ENCODE measurements at places on chromosomes 1 and 21.

GRCh38 chr1:113937146-113937545 lies 8.0 kb downstream of the HIPK1 start:
- no peak for DNase-seq

DNA sequence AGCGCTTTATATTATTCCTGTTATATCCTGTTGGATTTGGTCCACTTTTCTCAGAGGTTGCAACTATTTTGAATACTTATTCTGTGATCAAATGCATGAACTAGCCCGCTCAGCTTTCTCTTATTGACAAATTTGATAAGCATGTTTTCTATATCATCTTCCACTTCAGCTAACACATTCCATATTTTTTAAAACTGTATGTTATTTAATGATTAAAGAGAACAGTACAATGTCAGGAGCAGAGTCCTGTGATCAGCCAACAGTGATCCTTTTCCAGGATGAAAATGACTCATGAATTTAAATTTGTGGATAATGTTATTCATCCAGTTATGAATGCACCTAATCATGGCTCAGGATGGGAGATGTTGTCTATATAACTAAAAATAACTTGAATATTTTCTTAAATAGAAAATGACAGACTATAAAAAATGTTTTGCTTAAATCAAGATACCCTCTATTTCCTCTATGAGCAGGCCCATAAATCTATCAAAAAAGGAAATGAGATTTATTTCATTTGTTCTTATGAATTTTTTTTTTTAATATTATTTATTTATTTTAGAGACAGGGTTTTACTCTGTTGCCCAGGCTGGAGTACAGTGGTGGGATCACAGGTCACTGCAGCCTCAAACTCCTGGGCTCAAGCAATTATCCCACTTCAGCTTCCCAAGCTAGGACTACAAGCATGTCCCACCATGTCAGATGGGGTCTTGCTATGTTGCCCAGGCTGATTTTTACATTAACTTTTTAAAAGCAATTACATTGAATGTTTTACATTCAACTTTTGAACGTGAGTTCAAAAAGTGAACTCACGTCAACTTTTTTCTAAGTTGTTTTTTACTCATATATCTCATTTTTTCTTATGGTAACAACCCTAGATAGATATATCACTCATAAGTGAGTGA lies 12.5 kb downstream of the BPNT1 start:
- no peak for DNase-seq

DNA sequence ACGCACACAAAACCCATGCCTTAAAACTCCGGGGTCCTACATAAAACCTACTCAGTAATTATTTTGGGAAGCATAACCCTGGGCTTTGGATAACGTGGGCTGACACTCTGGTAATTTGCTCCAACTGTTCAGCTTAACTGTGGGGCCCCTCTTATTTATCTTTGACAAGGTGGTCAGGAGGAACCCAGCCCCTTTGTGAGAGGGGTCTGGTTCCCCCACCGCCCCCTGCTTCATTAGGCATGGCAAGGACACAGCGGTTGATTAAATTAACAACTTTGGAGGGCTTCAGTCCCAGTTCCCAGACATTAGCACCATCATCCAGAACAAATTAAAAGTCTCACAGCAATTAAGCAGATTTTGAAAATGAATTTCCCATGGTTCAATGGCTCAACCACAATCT lies 14.7 kb downstream of the WLS start:
- no peak for DNase-seq

DNA sequence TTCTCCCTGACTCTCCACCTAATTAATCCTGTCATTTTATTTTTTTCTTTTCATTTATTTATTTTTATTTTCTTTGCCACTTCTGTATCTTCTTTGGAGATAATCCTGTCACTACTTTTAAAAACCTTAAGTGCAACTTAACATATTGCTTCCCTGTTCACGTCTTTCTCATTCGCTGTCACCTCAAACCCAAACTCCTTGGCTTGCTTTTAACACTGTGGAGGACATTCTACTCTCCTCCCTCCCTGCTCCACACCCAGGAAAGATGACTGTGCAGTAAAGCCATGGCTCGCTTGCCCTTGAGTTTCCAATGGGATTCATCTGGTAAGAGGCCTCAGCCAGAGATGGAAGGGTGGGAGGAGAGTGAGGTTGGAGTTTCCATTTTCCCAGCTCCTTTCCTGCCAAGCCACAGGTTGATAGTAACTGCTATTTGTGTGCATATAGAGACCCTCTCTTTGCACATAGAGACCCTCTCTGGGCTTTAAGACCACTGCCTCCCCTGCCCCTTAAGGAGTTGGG lies 6.4 kb upstream of the BRWD1 start:
- no peak for DNase-seq

DNA sequence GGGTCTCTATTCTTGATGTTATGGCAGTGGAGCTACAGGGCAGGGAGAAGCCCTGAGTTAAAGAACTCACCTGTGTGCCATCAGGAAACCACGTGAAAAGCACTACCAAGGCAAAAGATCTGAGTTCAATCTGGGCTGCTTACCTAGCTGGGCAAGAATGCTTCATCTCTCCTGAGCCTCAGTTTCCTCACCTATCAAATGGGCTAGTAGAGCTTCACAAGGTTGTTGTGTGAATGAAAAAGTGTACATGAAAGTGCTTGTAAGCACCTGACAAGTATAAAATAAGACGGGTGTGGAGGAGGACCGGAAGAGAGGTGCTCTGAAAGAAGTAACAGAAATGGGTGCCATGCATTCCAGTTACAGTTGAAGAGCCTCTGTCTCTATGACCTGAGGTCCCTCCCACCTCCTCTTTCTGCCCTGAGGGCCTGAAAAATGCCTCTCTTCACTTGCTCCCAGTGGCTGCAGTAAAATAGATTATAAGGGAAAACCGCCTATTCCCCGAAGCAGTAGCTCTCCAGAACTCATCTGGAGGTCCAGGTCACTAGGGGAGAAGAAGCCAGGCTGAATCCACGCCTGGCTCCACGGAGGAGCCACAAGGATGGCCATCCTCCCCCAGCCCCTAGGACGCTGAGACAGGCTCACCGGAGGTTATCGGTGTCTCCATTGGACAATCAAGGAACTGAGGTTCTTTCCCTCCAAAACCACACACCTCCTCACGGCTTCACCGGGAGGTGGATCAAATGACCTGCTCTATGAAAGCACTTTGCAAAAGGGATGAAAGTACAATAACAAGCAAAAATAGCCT lies 1.4 kb downstream of the GPR161 start:
- DNase-seq, result no peak

- no peak for DNase-seq
Measured at GRCh38 chr1:230231774-230232145, 164.7 kb downstream of the GALNT2 start.

DNA sequence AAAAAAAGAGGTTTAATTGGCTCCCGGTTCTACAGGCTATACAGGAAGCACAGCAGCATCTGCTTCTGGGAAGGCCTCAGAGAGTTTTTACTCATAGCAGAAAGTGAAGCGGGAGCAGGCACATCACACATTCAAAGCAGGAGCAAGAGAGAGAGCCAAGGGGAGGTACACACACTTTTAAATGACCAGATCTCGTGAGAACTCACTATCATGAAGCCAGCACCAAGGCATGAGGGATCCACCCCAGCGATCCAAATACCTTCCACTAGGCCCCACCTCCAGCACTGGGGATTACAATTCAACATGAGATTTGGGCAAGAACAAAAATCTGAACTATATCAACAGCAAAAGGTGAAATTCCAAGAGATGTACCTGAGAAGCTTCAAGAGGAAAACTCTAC lies 20.8 kb upstream of the FAM76A start:
- DNase-seq, result no peak

DNA sequence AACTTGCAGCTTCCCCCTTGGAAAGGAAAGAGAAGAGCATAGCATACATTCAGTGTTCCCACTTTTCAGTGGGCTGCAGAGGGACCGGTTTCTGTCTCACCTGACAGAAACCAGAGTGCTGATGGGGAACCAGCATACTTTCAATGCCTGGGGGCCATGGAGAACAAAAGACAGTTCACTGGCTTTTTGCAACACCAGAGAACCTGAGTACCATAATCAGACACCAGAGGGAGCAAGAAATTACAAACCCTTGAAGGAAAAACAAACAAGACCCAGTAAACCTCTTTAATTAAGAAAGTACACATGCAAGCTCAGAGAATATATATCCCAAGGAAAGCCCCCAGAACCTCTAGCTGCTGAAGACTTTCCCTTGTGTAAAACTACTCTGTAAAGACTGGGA lies 51.1 kb downstream of the CSMD2 start:
- no peak for DNase-seq

GRCh38 chr21:44000360-44000759 lies 11.7 kb upstream of the TRAPPC10 start:
- DNase-seq, result no peak

DNA sequence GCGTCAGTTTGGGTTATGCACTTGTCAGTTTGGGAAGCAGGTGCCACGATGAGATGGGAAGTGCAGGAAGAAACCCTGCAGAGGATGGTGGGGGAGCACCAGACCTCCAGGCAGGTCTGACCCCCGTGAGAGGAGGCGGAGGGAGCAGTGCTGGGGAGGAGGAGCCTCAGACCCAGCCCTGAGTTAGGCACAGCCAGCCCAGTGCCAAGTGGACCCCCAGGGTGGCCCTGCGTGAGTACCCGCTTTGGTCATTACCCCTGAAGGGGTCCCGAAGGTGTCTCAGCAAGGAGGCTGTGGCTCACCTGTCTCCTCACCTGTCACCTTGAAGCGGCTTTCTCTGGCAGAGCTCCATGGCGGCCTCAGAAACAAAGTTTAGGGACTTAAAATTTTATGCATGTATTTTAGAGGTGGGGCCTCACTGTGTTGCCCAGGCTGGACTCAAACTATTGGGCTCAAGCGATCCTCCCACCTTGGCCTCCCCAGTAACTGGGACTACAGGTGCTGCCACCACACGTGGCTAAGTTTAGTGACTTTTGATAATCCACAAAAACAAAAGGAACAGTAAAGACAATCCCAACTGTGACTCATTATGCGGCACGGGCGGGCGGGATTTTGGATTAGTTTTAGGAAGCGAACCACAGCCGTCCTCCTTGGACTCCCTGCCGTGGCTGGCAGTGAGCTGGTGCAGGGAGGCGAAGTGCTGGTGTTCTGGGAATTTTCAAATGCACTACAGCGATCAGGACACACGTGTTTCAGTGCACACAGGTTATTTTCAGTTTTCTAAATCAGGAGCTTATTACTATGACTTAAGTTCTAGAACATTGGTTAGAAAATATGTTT lies 4.7 kb downstream of the AGPAT3 start:
- no peak for DNase-seq

All from D721Med (cell line).